ENCODE measurements at places on chromosomes 11 and 22.

- H3K36me3 ChIP-seq: peaks cover 59% of the 10 kb centered on the region
- no peak for DNase-seq
- no peaks in the 10 kb centered on the region for H3K27me3 ChIP-seq
- no peaks in the 10 kb centered on the region for H3K4me1 ChIP-seq
- no peak overlapping the region for H3K4me3 ChIP-seq
Measured at GRCh38 chr11:74102321-74102720, 68.5 kb downstream of the C2CD3 start.

DNA sequence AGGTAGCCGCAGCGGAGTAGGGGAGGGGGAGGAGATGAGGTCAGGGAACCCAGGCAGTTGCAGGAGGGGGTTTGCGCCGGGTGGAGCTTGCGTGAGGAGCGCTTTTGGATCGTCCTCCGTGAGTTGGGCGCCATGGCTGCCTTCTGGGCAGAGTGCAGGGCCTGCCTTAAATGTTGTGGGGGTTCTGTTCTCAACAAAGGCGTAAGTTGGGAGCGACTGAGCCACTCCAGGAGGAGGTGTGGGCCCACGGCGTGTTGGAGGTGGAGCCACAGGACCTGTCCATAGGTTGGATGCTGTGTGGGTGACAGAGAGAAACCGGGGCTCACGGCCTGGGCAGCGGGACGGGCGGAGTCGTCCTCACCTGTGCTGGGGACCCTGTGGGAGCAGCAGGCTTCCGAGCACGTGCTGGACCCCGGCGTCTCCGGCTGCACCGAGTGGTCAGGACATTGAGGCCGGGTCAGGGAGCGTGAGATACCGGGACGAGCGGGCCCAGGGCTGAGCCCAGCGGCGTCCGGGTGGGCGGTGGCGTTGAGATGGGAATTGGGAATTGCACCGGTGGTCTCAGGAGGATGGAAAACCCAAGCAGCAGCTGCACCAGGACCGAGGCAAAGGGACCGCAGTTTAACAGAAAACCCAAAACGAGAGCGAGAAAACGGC lies 977 bp upstream of the PGGHG start:
- peak overlapping the region; percentile 94 for H3K4me3 ChIP-seq
- H3K27me3 ChIP-seq: peaks cover 2% of the 10 kb centered on the region
- DNase-seq: peak; percentile 87
- H3K4me1 ChIP-seq: peaks cover 60% of the 10 kb centered on the region

- no peaks in the 10 kb centered on the region for H3K36me3 ChIP-seq
- H3K27ac ChIP-seq: no peak overlapping the region
- H3K27me3 ChIP-seq: peaks cover 7% of the 10 kb centered on the region
- no peak overlapping the region for H3K4me3 ChIP-seq
- DNase-seq: no peak
Measured at GRCh38 chr11:3087373-3087772, 30.1 kb upstream of the CARS1 start.

DNA sequence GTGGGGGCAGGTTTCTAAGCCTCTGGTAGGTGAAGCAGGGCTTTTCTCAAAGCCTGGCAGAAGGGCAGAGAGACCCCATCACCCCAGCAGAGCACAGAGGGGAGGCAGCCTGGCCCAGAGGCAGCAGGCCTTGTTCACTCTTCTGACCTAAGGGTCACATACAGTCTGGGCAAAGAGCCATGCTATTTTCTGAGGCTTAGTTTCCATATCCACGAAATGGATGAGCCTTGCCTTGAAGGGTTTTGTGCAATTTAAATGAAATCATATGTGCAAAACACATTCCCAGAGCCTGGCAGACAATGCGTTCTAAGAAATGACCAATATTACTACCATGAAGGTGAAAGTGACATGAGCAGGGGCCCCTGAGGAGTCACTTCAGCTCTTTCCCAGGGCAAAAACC lies 44.5 kb downstream of the HIRA start:
- peaks cover 48% of the 10 kb centered on the region for H3K36me3 ChIP-seq
- H3K4me3 ChIP-seq: no peak overlapping the region
- no peak for DNase-seq
- H3K27ac ChIP-seq: no peak overlapping the region

DNA sequence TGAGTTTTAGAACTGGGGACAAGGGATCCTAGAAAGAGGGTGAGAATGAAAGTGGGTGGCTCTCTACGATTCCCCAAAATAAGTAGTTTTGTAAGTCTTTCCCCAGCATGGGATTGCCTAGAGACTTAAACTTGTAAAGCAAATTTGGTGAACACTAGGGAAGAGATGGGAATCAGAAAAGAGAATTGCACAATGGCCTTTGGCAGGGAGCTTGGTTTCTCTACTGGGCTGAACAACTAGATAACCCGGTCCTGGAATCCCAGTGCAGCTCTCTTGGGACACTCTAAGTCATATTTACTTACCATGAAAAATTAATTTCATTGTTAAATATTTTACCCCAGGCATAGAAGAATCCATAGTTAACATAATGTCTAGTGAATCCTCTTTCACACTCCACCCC lies 16.5 kb upstream of the USP18 start:
- no peak overlapping the region for H3K4me3 ChIP-seq
- H3K27me3 ChIP-seq: no peaks in the 10 kb centered on the region
- H3K36me3 ChIP-seq: peaks cover 7% of the 10 kb centered on the region
- no peak overlapping the region for H3K27ac ChIP-seq
- H3K4me1 ChIP-seq: no peaks in the 10 kb centered on the region
- no peak for DNase-seq

All from activated CD8-positive, alpha-beta T cell treated with anti-CD3 and anti-CD28 coated beads, Interleukin-2, amount 10 ng/mL, durations not matched to agents 7 days and 5 days (primary cell).